Liver (tissue), 10 donors: ENCODE measurements at places on chromosomes 16 and 17.

- no peak for DNase-seq
Observed at GRCh38 chr16:24977678-24978075, 37.5 kb downstream of the ARHGAP17 start.

GRCh38 chr16:26374279-26374925 is 682.6 kb downstream of the HS3ST4 start:
- DNase-seq: no peak

DNA sequence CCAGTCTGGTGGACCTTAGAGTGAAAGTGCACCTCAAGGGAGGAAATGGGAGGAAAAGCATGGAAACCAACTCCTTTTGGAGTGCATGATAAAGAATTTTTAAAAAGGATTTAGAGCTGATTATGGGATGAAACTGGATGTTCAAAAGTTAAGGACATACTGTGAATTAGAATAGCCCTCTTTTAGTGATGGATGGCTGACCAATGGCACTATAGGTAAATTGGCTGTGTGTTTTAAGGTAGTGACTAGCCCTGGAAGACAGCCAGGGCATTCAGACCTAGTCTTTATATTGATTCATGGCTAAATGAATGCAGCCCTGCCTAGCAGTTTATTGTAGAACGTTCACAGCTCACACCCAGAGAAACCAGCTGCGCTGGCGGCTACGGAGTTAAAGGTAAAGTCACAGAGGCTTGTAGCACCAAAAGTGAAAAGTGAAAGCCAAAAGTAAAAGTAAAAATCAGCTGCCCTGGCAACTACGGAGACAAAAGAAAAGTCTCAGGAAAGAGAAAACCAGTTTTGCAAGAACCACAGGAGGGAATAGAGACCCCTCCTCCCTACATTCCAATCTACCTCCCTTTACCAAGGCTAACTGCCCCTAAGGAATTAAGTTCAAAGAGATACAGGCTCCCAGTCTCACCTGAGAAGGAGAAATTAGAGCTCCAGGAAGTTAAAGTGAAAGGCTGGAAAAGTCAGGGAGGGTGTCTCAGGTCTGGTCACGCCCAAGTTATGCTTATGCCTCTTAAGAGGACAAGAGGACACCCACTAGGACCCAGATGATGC is 21.8 kb downstream of the ACSM1 start:
- no peak for DNase-seq

GRCh38 chr17:3513305-3514035 is 37.7 kb downstream of the ASPA start:
- DNase-seq: no peak

DNA sequence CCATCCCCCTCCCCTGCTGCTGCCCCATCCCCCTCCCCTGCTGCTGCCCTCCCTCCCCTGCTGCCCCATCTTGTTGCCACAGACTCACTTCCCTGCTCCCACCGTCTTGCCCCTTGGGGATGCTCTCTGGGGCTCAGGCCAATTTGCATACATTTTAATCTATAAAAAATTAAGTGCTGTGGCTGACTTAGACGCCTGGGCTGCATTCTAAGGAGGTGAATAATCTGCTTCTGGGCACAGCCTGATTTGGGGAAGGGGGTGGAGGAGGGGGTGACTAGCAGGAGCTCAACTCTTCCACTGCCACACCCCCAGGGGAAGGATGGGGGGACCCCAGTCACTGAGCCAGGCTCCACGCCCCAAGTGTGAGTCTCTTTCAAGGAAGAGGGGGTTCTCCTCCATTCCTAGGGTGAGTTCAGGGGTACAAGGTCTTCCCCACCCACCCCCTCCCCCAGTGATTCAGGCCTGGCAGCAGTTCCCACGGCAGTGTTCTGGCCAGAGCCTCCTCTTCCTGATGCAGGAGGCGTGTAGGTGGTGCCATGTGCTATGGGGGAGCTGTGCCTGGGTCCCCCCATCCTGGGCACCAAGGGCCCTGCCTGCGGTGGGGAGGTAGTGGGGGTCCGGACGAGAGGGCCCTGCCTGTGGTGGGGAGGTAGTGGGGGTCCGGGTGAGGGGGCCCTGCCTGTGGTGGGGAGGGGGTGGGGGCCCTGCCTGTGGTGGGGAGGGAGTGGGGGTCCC is 5.0 kb downstream of the DPH1 start:
- DNase-seq: no peak

- DNase-seq: no peak
Observed at GRCh38 chr17:171871-172270, 9.6 kb downstream of the DOC2B start.

DNA sequence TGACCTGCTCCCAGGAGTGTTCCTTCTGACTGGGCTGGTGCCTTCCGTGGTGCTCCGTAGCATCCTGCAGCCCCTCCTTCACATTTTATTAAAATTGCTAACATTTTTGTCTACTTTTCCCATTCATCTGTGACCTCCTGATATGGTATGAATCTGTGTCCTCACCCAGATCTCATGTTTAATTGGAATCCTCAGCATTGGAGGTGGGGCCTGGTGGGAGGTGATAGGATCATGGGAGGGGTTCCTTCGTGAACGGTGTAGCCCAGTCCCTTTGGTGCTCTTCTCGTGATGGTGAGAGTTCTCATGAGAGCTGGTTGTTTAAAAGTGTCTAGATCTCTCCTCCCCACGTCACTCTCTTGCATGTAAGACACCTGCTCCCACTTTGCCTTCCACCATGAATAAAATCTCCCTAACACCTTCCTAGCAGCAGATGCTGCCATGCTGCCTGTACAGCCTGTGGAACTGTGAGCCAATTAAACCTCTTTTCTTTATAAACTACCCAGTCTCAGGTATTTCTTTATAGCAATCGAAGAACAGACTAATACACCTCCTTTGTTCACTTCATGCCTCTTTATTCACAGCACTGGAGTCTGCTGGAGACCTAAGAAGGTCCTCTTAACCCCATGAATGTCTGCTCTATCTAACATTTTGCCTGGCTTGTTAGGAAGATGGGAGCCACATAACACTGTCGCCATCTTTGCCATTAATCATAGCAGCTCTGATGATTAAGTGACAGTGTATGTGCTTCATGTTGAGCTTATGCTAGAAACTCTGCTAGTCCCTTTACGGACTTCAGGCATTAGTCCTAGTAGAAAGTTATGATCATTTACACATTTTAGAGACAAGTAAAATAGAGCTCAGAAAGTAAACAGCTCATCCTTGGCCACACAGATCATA is 377.7 kb upstream of the MAF start:
- DNase-seq: no peak

GRCh38 chr16:2022723-2023091 is 3.1 kb downstream of the NPW start:
- DNase-seq: no peak

DNA sequence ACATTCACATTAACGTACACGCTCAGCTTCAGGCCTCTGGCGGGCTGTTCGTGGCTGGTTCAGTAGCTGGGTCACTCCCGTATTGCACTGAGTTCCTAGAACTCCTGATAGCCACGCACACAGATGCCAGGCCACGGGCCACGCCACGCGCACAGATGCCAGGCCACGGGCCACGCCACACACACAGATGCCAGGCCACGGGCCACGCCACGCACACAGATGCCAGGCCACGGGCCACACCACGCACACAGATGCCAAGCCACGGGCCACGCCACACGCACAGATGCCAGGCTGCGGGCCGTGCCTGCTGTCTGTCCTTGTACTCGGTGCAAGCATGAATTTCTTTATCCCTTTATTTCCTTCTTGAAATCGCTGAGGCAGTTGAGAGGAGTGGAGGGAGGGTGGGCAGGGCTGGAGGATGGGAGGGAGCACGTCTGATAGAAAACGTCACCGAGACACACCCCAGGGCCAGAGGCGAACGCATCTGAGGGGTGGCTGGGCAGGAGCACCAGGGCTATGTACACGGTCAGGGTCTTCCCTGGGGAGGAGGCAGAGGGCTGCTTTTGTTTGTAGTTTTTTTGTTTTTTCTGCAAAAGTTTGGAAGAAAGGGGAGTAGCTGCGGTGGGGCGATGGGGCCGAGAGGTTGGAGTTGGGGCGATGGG is 8.6 kb upstream of the PABPN1L start:
- no peak for DNase-seq

- no peak for DNase-seq
Observed at GRCh38 chr17:17963066-17963465, 9.1 kb downstream of the TOM1L2 start.

GRCh38 chr17:72439893-72440502 is 319.2 kb downstream of the SOX9 start:
- no peak for DNase-seq

GRCh38 chr17:1490643-1491442 is 1.6 kb downstream of the MYO1C start:
- peak; percentile 64 for DNase-seq

DNA sequence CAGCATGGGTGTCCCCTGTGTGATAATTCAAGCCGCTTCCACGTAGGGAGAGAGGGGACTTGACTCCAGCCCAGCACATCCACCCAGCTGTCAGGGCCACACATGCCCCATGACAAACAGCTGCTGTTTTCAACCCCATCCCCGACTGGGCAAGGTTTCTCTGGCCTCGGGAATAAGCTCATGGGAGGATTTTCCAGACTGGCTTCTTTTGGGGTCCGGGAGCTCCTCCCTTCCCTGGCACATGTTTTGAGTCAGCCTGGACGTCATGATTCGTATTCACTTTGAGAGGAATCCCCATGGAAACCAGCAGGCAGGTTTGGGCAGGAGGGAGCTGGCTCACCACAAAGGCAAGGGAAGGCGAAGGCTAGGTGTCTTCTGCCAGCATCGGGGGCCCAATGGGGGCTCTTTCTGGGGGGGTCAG is 156.4 kb downstream of the CMIP start:
- DNase-seq: no peak

- DNase-seq: no peak
Observed at GRCh38 chr16:15856901-15857698, at the start of gene MYH11. MYH11 (minus strand) TSS chr16:15857028; CDS start chr16:15838252, 18,776 bp downstream.

DNA sequence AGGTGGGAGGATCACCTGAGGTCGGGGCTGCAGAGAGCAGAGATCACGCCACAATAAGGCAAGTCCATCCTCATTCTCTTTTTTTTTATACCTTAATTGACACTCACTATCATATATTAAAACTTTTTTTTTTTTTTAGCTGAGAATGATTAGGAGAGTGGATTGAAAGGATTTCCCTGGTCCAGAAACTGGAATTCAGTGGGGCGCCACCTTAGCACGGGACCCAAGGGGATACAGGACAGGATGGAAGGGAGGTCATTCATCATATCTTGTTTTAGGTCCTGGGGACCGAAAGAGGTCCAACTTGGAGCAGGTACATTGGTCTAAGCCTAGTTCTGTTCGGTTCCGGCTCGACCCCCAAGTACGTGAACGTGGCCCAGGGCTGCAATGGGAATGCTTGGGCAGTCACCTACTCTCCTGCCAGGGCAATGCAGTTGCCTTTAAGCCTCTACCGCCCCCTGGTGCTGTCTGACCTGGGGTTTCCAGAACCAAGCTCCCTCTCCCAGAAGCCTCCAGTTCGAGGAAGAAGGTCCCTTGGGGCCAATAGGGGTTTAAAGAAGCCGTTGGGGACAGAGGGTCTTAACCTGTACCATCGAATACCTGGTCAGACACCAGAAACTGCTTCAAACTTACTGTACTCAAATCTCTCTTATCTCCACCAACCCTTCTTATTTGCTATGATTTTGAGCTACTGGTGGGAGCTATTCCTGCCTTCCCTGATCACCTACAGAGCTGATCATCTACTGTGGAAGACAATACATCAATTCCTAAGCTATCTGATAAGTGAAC is 19.9 kb upstream of the GPATCH8 start:
- DNase-seq: peak; percentile 63

GRCh38 chr16:10805334-10805733 is 13.3 kb downstream of the TVP23A start:
- DNase-seq: no peak

DNA sequence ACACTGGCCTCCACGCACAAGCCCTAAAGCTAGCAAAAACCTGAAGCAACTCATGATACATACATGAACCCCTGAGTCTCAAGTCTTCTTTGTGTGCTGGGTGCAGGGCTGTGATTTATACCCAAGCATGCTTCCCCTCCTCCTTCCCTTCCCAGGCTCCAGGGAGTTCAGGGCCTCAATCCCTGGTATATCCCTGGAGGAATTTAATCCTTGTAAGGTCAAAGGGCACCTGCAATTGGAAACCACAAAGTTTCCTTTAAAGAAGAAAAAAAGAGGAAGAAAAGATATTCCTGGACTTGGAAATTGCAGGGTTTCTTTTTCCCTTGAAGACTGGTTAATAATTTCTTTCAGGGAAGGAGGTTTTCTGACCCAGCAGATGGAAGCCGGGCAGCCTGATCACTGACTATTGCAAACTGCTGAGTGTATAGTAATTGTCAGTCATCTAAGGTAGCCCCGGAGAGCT is 182.3 kb downstream of the AATF start:
- DNase-seq: no peak

DNA sequence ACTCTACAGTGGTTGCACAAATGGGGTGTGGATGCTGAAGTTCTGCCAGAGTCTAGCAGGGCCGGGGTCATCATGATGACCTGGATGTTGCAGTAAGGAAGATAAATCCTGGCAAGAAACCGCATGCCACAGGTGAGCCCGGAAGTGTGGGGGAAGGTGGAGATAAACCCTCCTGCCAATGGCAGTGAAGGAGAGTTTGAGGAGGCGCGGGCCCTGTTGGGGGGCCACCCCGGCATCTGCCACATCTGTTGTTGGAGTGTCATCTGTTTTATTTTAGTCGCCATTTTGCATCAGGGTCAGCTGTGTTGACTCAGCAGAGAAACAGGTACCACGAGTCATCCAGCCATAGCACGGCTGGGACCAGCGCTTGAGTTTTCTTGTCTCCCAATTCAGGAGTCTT is 173.8 kb upstream of the CHMP6 start:
- no peak for DNase-seq
